ENCODE measurements at places on chromosomes 6 and 20.
A peak's percentile ranks its signal among the peaks of the same experiment; 100 is the strongest.

DNA sequence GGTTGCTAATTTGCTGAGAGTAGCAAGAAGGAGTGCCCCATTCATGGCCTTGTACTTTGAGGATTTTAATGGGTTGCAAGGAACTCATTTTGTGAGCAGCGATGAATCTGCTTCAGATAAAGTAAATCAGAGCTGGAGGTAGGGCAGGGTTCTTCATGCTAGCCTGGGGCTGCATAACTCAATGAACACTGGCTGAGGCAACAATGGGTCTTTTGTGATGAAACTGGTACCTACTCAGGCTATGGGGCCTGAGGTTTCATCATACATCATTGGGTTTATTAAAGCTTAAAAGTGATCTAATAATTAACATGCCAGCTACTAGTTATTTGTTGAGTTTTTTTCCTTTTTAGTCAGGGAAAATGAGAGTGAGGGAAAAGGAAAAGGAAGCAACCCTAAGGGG lies 106.9 kb downstream of the FAM50B start:
- no peak for DNase-seq

GRCh38 chr6:20447157-20447556 lies 45.5 kb downstream of the E2F3 start:
- no peak for DNase-seq

DNA sequence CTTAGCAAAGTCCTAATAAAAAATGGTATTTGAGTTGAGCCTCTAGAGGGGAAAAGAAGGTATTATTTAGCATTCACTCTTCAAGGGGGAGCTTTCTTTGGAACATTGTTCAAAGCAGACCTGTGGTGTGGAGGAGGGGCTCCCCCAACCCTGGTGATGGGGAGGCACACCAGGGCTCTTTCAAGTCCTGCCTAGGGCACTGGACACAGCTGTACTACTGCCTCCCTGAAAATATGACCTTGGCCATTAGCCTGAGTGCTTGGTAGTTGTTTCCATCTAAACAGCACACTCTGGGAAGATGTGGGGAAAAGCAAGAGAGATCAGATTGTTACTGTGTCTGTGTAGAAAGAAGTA lies 215.1 kb upstream of the CNR1 start:
- DNase-seq: no peak

- DNase-seq: peak; percentile 15
Observed at GRCh38 chr20:10476319-10476724, 41.2 kb downstream of the SLX4IP start.

DNA sequence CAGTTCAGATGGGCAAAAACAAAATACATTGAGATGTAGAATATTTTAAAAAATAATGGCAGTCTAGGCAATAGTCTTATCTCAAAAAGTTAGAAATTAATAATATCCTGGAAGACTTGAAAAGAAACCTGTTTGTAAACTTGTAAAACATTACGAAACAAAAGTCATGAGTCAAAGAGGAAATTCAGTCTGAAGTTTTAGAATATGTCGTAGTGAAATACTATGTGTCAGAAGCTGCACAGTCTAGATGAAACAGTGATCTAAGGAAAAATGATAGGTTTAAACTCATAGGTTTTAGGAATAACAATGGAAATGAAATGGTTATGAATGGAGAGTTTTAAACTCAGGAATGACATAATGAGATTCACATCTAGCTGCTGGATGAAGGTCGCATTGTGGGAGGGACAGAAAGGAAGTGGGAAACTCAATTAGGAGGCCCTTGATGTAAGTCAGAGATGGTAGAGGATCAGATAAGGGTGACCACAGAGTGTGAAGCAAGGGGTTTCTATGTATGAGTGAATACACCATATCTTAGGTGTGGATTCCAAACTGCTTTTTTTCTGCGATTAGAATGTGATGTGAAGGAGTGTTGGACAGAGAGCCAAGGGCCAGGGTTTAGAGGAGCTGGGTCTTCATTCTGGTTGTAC lies 2.8 kb downstream of the SNRPB2 start:
- peak; percentile 39 for DNase-seq

DNA sequence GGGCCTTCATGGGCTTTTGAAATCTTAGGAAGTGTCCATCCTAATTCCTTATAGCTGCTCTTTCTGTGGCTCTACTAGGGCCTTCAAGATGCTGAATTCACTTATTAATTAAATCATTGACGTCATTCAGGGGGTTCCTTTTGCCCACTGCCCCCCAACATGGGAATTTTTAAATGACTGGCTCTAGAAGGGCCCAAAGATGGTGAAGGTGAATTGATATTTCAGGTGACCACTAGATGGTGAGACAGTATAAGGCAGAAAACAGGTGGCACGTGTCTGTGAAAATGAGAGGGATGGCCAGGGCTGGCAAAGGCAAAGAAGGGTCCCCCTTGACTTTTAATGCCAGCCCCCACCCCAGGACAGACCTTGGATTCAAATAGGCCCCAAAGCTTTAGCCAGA lies 11.8 kb downstream of the GNAS start:
- peak; percentile 29 for DNase-seq

- no peak for DNase-seq
Observed at GRCh38 chr6:110089323-110089722, 90.1 kb downstream of the WASF1 start.

GRCh38 chr6:6474170-6474920 lies 114.2 kb upstream of the LY86 start:
- DNase-seq: no peak

DNA sequence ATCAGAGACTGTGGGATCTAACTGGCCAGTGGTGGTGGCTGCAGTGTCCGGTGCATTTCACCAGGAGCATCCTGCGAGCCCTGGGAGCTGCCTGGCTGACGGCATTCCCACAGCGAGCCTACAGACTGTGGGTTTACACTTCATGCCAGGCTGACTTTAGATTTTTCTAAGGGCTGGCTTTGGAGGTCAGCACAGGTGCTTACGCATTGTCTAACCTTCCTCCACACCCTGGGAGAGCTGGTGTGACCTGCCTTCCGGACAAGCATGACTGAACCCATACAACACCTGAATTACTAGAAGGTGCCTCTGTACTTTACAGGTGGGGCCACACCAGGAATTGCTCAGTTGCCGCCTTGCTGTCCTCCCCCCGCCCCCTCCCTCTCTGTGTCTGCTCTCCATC lies 96.2 kb downstream of the RREB1 start:
- DNase-seq: no peak

GRCh38 chr6:82914511-82914910 lies 151.1 kb downstream of the UBE3D start:
- DNase-seq: no peak

DNA sequence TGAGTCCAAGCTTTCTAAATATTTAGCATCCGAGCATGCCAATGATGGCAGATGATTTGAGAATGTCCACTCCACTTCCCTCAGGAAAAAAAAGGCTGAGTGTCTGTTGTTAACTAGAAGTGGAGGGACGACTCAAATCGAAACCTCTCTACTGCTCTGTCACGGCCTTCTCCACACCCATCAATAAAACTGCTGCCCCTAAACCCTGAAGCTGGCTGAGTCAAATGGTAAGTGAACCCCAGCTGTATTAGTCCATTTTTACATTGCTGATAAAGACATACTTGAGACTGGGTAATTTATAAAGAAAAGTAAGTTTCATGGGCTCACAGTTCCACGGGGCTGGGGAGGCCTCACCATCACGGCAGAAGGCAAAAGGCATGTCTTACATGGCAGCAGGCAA lies 707.0 kb downstream of the QKI start:
- no peak for DNase-seq

Data from CD4-positive, alpha-beta T cell treated with Interleukin-21 for 1 hour (primary cell).